ENCODE measurements at places on chromosomes 7 and 10. TPM values are rescaled to one million over a fixed set of nuclear protein-coding genes. Genes with fewer than 3 reads are reported as not detected.

GRCh38 chr10:24114556-24114955 lies 94.4 kb upstream of the KIAA1217 start:
- H3K27me3 ChIP-seq = no peaks in the 10 kb centered on the region
- no peak overlapping the region for H3K4me3 ChIP-seq
- no peak for DNase-seq
- no peaks in the 10 kb centered on the region for H3K4me1 ChIP-seq
- H3K27ac ChIP-seq = peak overlapping the region; percentile 54
- H3K36me3 ChIP-seq = no peaks in the 10 kb centered on the region

GRCh38 chr10:15265056-15265455 lies 96.6 kb upstream of the NMT2 start:
- DNase-seq = no peak
- no peak overlapping the region for H3K4me3 ChIP-seq
- no peaks in the 10 kb centered on the region for H3K4me1 ChIP-seq

NRCAM gene
- total RNA-seq = 2.9 TPM

DNA sequence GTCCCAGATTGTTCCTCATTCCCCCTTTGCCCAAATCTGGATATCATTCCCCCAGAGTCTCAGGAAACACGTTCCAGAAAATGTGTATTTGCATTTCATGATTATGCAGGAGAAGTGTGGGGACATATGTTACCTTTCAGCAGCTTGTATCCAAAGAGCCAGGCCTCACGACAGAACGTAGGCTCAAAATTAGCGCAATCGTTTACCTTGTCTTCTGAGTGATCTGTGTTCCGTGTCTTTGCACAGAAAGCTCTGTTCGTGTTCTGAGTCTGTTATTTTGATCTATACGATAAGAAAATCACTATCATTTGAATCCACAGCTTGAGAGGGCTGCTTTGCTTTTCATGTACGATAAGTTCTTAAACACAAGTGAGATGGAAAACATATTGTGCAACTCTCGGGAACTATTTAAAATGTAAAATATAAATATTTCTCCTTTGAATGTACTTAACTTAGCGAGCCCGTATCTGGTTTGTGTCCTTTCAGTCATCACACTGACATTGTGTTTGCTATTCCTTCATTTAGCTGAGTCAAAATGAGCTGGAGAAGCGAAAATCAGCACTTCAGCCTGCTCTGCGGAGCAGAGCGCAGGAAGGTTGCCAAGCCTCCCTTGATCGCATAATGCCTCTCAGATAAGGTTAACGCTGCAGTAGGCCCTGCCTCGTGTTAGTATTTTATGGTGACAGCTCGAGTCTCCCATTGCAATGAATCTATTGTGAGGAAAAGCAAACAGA lies 80.2 kb upstream of the CACNB2 start:
- H3K4me3 ChIP-seq = no peak overlapping the region
- no peak overlapping the region for H3K27ac ChIP-seq
- no peak for DNase-seq

GRCh38 chr10:27745732-27746396 lies at the start of gene MKX:
Gene MKX, minus strand, starts transcription at chr10:27745819. Its CDS starts 2,404 bp downstream, at chr10:27743415.
- DNase-seq = peak; percentile 91
- no peak within 1 kb of the TSS for H3K27ac ChIP-seq
- H3K4me3 ChIP-seq = peak within 1 kb of the TSS; percentile 56
- H3K36me3 ChIP-seq = no peaks in the 10 kb centered on the region
- peaks cover 58% of the 10 kb centered on the region for H3K4me1 ChIP-seq
- peaks cover 47% of the 10 kb centered on the region for H3K27me3 ChIP-seq

CEP55 gene
- total RNA-seq = 1.6 TPM

- no peaks in the 10 kb centered on the region for H3K4me1 ChIP-seq
- no peak for DNase-seq
- no peaks in the 10 kb centered on the region for H3K36me3 ChIP-seq
- no peak overlapping the region for H3K4me3 ChIP-seq
- H3K27me3 ChIP-seq = no peaks in the 10 kb centered on the region
- no peak overlapping the region for H3K27ac ChIP-seq
These were observed 377.0 kb downstream of the SEMA3D start for GRCh38 chr7:84809877-84810276.

DNA sequence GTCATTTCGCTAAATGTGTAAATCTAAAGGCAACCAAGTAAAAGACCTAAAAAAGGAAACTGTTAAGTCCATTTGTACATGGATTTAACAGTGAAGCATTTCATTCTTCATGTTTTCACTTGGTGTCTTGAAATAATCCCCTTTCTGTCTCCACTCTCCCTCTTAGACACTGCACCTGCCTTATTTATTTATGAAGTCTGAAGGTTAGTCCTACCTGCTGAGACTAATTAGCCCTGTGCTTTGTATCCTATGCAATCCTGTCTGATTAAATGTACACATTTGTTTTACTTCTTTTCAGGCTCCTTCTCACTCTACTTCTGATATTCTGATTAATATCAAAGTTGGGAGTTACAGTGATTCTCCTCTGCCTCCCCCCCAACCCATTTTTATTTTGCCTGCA lies 1.9 kb upstream of the TCF7L2 start:
- peaks cover 23% of the 10 kb centered on the region for H3K4me1 ChIP-seq
- H3K4me3 ChIP-seq = no peak overlapping the region
- no peaks in the 10 kb centered on the region for H3K36me3 ChIP-seq

GRCh38 chr7:28199021-28199510 lies 18.5 kb upstream of the JAZF1 start:
- no peaks in the 10 kb centered on the region for H3K4me1 ChIP-seq
- DNase-seq = no peak
- H3K27ac ChIP-seq = no peak overlapping the region
- H3K36me3 ChIP-seq = no peaks in the 10 kb centered on the region

DNA sequence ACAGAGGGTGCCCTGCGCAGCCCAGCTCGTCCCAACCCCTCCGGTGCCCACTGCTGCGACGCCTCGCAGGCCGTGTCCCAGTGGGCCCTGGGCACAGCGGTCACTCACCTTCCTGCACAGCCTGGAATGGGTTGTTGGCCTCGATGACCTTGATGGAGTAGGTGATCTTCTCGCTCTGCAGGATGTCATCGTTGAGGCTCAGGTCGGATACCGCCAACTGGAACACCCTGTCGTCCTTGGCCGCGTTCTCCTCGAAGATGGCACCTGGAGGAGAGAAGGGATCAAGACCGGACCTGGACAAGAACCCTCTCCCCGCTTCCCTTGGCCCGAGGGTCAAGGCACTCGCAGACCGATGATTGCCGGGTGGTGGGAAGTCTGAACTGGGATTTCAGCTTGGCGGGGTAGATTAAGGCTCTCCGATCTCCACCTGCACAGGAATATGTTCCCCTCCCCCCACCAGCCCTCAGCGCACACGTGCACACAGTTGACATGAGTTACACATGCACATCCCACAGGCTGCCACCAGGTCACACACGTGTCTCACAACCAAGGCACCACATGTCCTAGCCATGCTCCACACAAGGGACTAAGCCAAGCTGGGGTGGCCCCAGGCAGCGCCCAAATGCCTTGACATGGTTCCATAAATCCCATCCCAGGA lies 2.6 kb downstream of the GRID1 start:
- peaks cover 50% of the 10 kb centered on the region for H3K4me1 ChIP-seq
- DNase-seq = peak; percentile 18
- H3K27me3 ChIP-seq = peaks cover 53% of the 10 kb centered on the region
- no peak overlapping the region for H3K27ac ChIP-seq
